Activated T-helper 9 cell treated with anti-CD3 and anti-CD28 coated beads, Interleukin-2, amount 50 U/mL, for 16 hours (primary cell): ENCODE measurements at places on chromosomes 5 and 9.

DNA sequence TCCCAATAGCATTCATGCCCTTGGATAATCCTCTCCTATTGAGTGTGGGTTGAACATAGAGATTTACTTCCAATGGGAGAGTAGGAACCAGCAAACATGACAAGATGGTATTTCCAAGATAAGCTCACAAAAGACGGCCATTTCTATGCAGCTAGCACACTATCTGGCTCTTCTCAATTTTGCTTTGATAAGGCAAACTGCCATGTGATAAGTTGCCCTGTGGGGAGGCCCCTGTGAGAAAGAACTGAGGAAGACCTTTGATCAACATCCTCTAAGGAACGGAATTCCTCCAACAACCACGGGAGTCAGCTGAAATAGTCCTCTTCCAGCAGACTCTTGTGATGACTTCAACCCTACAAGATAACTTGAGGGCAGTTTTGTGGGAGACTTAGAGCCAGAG, 211.9 kb upstream of the TRPM3 start:
- no peak for DNase-seq

- DNase-seq: no peak
These were observed 530.0 kb downstream of the CCDC171 start for GRCh38 chr9:16082796-16083195.

- DNase-seq: no peak
These were observed 21.4 kb upstream of the TMEM250 start for GRCh38 chr9:136140046-136140445.

DNA sequence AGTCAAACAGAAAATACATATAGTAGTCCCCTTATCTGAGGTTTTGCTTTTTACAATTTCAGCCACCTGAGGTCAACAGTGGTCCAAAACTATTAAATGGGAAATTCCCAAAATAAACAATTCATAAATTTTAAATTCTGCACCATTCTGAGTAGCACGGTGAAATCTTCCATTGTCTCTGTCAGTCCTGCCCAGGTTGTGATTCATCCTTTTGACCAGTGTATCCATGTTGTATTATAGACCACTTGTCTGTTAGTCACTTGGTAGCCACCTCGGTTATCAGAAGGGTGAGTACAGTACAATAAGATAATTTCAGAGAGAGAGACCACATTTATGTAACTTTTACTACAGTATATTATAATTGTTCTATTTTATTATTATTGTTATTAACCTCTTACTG, 2.8 kb downstream of the CCDC152 start:
- DNase-seq: no peak

- DNase-seq: no peak
These were observed 15.1 kb downstream of the FAF2 start for GRCh38 chr5:176463113-176463764.

DNA sequence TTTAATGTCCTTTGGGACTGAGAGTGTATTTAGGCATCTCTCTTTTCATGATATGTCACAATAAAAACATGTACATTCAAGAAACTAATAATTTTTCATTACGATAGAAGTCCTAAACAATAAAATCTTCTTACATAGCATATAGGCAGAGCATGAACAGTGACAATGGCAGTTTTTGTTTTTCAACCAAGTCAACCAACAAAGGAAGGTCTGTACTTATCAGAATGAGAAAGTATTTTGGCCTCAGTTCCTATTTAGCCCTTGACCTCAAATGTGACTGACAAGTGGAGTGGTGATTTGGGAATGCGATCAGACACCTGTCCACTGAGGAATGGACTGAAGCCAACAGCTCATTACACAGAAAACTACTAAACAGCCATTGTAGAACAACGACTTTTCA, 219.5 kb downstream of the TMEM161B start:
- no peak for DNase-seq
